ENCODE measurements at places on chromosomes 7 and 10.

- no peak overlapping the region for H3K27ac ChIP-seq
- no peak overlapping the region for H3K4me3 ChIP-seq
- H3K4me1 ChIP-seq: no peaks in the 10 kb centered on the region
- H3K36me3 ChIP-seq: no peaks in the 10 kb centered on the region
- peak; percentile 33 for DNase-seq
These were observed 107.8 kb upstream of the PPP1R3A start for GRCh38 chr7:114026486-114027089.

DNA sequence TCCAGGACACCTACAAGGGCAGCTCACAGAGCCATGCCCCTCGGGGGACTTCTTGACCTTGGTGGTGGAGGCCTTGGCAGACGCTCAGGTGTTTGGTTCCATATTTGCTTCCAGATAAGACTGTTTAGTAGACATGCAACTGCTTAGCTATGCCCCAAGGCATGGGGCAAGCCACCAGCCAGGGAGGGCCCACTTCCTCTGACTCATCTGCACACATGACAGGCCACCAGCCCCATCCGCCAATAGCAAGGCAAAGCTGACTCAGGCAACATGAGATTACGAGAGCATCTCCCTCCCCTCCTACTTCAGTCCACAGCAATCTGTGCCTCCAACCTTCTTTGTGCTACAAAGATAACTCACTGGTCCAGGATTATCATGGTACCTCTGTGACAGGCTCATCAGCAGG is 54.9 kb downstream of the KCNMA1 start:
- peaks cover 29% of the 10 kb centered on the region for H3K4me1 ChIP-seq
- peaks cover 12% of the 10 kb centered on the region for H3K27me3 ChIP-seq
- H3K27ac ChIP-seq: no peak overlapping the region
- H3K4me3 ChIP-seq: no peak overlapping the region
- H3K36me3 ChIP-seq: no peaks in the 10 kb centered on the region
- DNase-seq: no peak

- no peaks in the 10 kb centered on the region for H3K27me3 ChIP-seq
- H3K4me3 ChIP-seq: no peak overlapping the region
- no peak overlapping the region for H3K27ac ChIP-seq
These were observed 87.1 kb downstream of the SRI start for GRCh38 chr7:88132725-88133124.

GRCh38 chr10:78248651-78249464 is 215.2 kb downstream of the RPS24 start:
- no peak overlapping the region for H3K27ac ChIP-seq
- peaks cover 14% of the 10 kb centered on the region for H3K36me3 ChIP-seq
- no peak overlapping the region for H3K4me3 ChIP-seq
- H3K27me3 ChIP-seq: peaks cover 17% of the 10 kb centered on the region
- peaks cover 24% of the 10 kb centered on the region for H3K4me1 ChIP-seq

DNA sequence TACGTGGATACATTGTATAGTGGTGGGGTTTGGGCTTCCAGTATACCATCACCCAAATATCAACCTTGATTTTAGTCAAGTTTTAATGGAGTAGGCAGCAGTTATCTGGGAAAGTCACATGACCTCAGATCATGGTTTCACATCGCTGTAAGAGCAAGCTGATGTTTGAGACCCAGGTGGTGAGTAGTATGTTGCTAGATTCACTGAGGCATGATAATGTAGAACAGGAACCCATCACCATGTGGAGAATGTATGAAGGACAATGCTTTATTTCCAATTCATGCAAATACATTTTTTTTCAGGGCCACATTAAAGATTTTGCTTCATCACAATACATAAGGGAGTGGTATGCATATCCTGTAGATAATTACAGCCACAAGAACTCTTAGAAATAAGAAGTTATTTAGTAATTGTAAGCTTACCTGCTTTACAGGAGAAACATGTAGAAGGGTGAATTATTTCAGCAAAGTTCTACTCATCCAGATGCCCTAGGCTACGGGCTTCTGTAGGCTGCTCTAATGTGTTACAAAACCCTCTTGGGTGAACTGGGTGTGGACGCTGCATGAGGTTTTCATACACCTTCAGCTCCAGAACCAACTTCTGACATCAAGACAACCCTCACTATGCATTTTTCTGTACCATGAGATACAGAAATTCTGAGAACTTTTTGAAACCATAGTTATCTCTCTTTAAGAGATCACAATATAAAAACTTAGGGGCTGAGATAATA is 27.6 kb upstream of the LAMB4 start:
- H3K4me3 ChIP-seq: no peak overlapping the region
- no peaks in the 10 kb centered on the region for H3K4me1 ChIP-seq
- no peaks in the 10 kb centered on the region for H3K36me3 ChIP-seq

GRCh38 chr10:85565381-85565780 is 801.2 kb downstream of the GRID1 start:
- H3K36me3 ChIP-seq: no peaks in the 10 kb centered on the region
- no peak for DNase-seq
- H3K27ac ChIP-seq: no peak overlapping the region
- H3K4me1 ChIP-seq: peaks cover 4% of the 10 kb centered on the region
- no peak overlapping the region for H3K4me3 ChIP-seq

- no peak overlapping the region for H3K27ac ChIP-seq
- H3K4me3 ChIP-seq: no peak overlapping the region
- peaks cover 23% of the 10 kb centered on the region for H3K4me1 ChIP-seq
- DNase-seq: no peak
- H3K36me3 ChIP-seq: no peaks in the 10 kb centered on the region
- no peaks in the 10 kb centered on the region for H3K27me3 ChIP-seq
These were observed 76.4 kb upstream of the UCN3 start for GRCh38 chr10:5288359-5288758.

DNA sequence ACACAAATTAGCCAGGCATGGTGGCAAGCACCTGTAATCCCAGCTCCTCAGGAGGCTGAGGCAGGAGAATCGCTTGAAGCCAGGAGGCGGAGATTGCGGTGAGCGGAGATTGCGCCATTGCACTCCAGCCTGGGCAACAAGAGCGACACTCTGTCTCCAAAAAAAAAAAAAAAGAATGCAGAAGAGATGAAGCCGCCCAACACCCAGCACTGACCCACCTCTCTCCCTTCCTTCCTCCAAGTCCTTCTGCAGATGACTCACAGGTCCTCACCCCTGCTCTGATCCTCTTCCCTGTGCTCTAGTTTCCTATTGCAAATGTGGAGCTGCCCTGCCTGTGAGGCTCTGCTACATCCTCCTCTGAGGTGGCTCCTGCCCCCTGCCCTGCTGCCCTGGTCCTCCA is 22.0 kb upstream of the OPALIN start:
- no peak overlapping the region for H3K27ac ChIP-seq
- DNase-seq: no peak
- no peaks in the 10 kb centered on the region for H3K36me3 ChIP-seq
- peaks cover 4% of the 10 kb centered on the region for H3K27me3 ChIP-seq

- H3K27ac ChIP-seq: no peak overlapping the region
- peaks cover 47% of the 10 kb centered on the region for H3K4me1 ChIP-seq
- no peak for DNase-seq
- peaks cover 6% of the 10 kb centered on the region for H3K36me3 ChIP-seq
- H3K4me3 ChIP-seq: peak overlapping the region; percentile 84
These were observed 903 bp upstream of the NT5C2 start for GRCh38 chr10:103193820-103194529.

DNA sequence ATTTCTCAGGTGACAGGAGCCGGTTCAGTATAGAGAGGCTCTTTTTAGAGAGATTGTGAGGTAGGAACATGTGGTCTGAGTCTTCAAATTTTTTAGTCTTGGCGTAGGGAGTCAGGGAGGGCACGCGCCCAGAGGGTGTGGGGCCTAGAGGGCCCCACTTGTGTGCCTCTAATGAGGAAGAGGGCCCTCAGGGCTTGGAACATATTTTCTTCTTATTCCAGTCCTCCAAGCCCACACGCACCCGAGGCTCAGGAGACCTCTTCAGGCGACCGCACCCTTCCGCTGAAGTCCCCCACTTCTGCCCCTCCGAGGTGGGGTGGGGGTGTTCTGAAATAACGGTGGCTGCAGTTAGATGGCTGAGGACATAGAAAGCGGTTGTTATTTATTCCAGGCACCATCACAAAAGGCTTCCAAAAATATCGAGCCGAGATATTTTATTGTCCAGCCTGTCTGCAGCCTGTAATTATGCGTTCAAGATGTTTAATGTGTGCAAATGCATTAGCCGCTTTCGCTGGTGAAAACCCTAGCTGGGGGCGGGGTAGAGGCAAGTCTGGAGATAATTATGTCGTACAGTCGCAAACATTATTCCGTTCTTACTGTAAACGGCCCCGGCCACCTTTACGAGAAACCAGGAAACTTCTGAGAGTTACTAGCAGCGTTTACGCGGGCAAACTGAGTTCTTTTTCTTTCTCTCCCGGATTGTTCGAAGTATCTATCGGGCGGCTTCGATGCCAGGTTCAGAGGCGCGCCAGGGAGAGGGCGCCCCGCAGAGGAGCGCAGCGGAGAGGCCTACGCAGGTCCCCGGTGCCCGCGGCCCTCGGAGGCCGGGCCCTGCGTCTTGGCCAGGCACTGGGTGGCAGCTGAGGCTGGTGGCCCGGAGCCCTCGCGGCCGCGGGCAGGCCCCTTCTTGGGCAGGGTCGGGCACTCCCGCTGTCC is 12.9 kb upstream of the HOXA13 start:
- H3K27me3 ChIP-seq: peaks cover 100% of the 10 kb centered on the region
- no peak for DNase-seq
- no peak overlapping the region for H3K27ac ChIP-seq
- H3K36me3 ChIP-seq: no peaks in the 10 kb centered on the region
- peaks cover 7% of the 10 kb centered on the region for H3K4me1 ChIP-seq

DNA sequence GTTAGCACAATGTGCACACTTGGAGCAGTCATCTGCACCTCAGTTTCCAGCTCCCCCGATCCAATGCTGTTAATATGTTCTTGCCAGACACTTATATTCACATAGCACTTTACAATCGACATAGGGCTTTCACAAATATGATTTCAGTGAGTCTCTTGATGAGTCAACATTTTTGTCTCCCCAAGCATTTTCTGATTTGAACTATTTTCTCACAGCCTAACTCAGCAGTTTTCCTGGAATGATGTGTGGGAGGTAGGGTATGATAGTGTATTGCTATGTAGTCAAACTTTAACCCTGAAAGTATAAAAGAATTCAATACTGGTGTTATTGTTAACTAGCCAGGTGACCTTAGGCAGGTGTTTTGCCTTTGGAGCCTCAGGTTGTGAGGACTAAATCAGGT is 82.5 kb upstream of the LRGUK start:
- H3K27ac ChIP-seq: no peak overlapping the region
- H3K4me3 ChIP-seq: no peak overlapping the region
- no peaks in the 10 kb centered on the region for H3K4me1 ChIP-seq
- no peaks in the 10 kb centered on the region for H3K36me3 ChIP-seq

GRCh38 chr10:26653004-26653403 is 44.5 kb upstream of the PDSS1 start:
- peaks cover 15% of the 10 kb centered on the region for H3K27me3 ChIP-seq
- H3K36me3 ChIP-seq: no peaks in the 10 kb centered on the region
- no peak overlapping the region for H3K27ac ChIP-seq
- DNase-seq: no peak
- no peaks in the 10 kb centered on the region for H3K4me1 ChIP-seq
- no peak overlapping the region for H3K4me3 ChIP-seq

DNA sequence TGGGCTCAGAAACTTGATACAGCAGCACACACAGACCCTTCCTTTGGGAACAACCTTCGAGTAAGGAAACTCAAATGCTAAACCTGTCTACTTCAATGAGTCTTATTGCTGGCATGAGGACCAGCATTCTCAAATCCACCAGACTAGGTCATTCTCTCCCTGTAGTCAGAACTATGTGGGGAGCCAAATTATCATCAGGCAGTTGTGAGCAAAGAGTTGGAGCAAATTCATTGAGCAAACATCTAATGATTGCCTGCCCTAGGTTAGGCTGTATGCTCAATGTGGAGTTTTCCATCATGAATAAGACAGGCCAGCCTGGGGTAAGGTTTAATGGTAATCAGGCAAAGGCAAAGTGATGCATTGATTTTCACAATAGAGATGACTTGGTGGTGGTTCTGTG is 3.6 kb downstream of the EPDR1 start:
- H3K27me3 ChIP-seq: peaks cover 31% of the 10 kb centered on the region
- no peak overlapping the region for H3K4me3 ChIP-seq
- DNase-seq: no peak

GRCh38 chr10:13707156-13707881 is 120.6 kb downstream of the PRPF18 start:
- peak overlapping the region; percentile 94 for H3K4me3 ChIP-seq
- peaks cover 100% of the 10 kb centered on the region for H3K4me1 ChIP-seq
- H3K27me3 ChIP-seq: no peaks in the 10 kb centered on the region
- H3K27ac ChIP-seq: peak overlapping the region; percentile 97
- peak; percentile 64 for DNase-seq

DNA sequence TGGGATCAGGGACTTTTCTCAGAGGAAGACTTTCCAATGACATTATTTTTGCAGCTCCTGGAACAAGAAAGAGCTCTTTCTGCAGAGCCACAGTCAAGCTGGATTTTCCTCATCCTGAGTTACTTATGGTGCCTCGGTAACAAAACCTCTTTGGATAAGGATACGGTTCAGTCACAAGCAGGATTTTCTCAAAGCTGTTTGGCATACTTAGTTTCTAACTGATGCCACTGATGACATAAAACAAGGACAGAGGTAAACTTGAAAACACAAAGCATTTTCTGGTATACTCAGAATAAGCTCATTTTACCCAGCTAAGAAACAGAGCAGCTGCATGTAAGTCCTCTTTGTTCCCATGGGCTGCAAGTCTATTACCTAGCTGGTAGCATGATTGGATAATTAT is 340.9 kb upstream of the MEOX2 start:
- H3K4me1 ChIP-seq: peaks cover 21% of the 10 kb centered on the region
- H3K27ac ChIP-seq: no peak overlapping the region
- DNase-seq: no peak
- H3K27me3 ChIP-seq: no peaks in the 10 kb centered on the region
- H3K36me3 ChIP-seq: no peaks in the 10 kb centered on the region

DNA sequence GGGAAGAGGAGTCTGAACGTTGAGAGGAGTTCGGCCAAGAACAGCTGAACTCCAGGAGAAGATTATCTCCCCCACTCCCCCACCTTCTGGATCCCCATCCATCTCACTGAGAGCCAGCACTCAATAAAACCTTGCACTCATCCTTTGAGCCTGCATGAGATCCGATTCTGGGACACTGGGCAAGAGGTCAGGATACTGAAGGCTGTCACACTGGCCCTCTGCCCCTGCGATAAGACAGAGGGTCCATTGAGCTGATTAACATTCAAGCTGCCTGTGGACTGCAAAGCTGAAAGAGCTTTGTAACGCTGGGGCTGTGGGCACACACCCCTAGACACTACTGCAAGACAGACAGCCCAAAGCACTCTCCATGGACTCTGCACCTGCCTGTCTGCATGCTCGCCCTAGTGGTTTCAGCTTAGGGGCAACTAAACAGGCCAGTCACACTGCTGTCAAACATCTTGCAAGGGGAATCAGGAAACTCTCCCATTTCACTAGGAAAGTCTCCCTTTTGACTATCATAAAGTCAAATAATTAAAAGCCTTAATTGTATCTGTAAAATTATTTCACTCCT is 42.3 kb upstream of the CNTNAP2 start:
- DNase-seq: no peak
- no peaks in the 10 kb centered on the region for H3K4me1 ChIP-seq
- H3K27ac ChIP-seq: no peak overlapping the region
- H3K27me3 ChIP-seq: peaks cover 7% of the 10 kb centered on the region
- H3K36me3 ChIP-seq: no peaks in the 10 kb centered on the region
